ENCODE measurements at places on chromosomes 1 and 21.

GRCh38 chr1:179217943-179218507, 11.5 kb downstream of the ABL2 start:
- DNase-seq = peak; percentile 76

DNA sequence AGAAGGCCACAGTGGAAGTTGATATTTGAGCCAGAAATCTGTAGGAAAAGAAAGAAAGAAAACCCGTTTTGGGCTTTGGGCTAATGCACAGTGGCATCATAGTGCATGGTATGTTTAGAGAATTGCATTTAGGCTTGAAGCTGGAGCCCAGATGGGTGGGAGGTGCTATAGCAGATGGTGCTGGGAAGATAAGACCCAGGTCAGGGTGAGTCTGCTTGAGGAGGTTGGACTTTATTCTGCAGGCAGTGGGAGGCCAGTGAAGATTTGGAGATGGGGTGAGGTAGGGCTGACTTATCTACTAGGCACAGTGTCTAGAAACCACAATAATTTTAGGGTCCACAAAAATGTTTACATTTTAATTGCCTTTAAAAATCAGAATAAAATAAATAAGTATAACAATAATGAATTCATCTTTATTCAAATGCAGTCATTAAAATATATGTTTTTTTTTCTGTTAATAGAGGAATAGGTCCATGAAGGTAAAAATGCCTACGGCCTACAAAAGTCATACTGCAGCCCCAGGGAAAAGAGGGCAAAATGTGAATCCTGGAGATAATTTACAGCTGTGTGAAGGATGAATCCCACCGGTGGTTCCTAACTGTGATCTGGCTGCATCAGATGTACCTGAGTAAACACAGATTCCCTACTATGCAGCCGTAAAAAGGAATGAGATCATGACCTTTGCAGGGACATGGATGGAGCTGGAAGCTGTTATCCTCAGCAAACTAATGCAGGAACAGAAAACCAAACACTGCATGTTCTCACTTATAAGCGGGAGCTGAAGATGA, 8.7 kb downstream of the DNAJC6 start:
- no peak for DNase-seq

DNA sequence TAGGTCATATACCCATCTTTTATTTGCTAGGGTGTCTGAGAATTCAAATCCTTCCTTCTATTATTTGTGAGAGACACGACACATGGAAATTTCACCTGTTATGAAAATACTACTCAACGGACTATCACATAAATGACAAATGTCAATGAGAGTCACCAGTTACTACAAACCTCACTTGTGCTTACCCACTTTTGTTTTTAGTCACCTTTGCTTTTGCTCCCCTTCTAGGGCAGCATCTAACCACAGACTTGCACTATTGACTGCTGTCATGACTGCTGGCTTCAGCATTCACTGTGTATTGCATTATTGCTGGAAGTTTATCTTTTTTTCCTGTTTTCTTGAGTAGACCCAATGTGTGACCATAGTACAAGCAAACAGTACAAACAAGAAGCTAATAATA, 1048.0 kb downstream of the PLA2G4A start:
- no peak for DNase-seq

- no peak for DNase-seq
These were observed 70.1 kb downstream of the PTPRC start for GRCh38 chr1:198708761-198709525.

DNA sequence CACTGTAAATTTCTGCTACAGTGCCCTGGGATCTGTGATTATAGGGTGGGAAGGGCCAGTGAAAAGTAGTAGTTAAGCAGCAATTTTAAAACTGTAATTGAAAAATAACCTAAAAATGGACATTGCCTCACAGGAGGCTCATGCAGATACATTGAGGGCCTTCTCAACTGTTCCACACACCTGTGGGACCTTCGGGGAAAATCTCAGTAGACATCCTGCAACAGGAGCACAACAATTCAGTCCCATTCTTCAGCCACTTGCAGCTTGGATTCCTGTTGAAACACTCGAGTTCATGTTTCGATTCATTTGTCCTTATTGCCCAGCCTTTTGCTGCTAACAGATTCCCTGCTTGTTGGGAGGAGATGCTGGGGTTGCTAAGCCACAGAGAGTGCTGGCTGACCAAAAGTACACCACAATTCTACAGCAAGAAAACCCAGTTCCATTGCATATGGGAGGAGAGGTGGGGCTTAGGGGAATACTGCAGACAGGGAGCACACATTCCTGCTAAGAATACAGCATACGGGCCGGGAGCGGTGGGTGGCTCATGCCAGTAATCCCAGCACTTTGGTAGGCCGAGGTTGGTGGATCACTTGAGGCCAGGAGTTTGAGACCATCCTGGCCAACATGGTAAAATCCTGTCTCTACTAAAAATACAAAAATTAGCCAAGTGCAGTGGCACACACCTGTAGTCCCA, 4.5 kb downstream of the TMCC2 start:
- DNase-seq = no peak

DNA sequence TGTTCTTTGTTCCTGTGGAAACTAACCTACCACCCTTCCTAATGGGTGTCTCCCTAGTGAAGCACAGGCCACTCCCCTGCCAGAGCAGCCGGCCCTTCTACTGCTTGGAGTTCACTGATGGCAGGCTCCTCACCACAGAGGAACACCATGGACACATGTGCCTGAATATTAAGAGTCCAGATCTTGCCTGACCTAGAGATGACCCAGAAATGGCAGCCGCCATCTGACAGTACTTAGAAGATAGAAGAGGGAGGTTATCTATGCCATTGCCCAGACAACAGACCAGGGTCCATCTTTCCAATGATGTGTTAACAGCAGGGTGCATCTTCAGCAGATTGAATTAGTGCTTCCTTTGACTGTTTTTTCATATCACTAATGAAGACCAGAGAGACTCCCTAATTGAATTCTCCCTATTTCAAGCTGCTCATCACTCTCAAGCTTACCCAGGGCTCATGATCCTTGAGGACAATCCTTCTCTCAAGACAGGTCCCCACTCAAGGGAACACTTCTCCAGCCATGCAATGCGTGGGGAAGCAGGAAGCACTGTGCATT, 59.8 kb downstream of the PLEKHA6 start:
- no peak for DNase-seq

- DNase-seq = no peak
These were observed 17.4 kb upstream of the CD1D start for GRCh38 chr1:158163000-158163947.

- peak; percentile 25 for DNase-seq
These were observed 2.0 kb downstream of the ZMYM6 start for GRCh38 chr1:35029761-35030160.

GRCh38 chr1:88140325-88140724, 543.7 kb upstream of the PKN2 start:
- DNase-seq = no peak

DNA sequence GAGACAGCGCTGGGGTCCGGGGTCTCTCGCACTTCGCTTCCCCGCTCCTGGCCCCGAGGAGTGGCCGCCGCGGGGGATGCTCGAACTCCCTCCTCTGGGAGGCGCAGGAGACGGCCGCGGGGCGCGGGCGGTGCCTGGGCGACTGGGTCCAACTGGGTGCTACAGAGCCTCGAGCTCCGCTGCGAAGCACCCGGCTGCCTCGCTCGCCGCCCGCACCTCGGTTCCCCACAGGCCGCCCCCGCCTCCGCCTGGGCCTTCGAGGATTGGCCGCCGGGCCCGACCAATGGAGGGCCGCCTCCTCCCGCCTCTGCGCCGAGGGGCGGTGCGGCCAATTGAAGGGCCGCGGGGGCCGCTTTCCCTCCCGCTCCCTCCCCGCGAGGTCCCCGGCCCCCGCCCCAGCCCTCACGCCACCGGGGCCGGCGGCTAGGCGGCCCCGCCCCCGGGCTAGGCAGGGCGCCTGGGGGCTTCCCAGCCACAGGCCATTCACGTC, at the start of gene CNN3:
Gene CNN3, minus strand, starts transcription at position 196 of the 490 bp plus-strand sequence. CDS start 216 bp downstream, outside the sequence.
- peak; percentile 95 for DNase-seq

GRCh38 chr1:13784971-13785370, 85.0 kb downstream of the PRDM2 start:
- DNase-seq = no peak

- peak; percentile 82 for DNase-seq
These were observed 21.6 kb downstream of the C2CD2 start for GRCh38 chr21:41932191-41932575.

GRCh38 chr1:76330991-76331603, 256.6 kb downstream of the ST6GALNAC3 start:
- DNase-seq = peak; percentile 88

- DNase-seq = peak; percentile 64
These were observed 20.1 kb downstream of the FAAP20 start for GRCh38 chr1:2174348-2175054.

DNA sequence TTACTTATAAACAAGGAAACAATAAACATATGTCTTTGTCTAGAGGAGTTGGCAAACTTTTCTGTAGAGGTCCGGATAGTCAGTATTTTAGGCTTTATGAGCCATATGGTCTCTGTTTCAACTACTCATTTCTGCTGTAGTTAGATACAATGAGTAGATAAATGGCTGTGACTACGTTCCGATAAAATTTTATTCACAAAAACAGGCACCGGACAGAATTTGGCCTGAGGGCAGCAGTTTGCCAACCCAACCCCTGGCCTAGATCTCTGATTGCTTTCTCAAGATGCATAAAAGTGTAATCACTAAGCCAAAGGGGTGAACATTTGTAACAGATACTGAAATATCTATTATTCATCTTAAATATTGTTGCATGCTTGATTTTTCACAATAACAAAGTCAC, 123.1 kb upstream of the ESRRG start:
- DNase-seq = no peak

DNA sequence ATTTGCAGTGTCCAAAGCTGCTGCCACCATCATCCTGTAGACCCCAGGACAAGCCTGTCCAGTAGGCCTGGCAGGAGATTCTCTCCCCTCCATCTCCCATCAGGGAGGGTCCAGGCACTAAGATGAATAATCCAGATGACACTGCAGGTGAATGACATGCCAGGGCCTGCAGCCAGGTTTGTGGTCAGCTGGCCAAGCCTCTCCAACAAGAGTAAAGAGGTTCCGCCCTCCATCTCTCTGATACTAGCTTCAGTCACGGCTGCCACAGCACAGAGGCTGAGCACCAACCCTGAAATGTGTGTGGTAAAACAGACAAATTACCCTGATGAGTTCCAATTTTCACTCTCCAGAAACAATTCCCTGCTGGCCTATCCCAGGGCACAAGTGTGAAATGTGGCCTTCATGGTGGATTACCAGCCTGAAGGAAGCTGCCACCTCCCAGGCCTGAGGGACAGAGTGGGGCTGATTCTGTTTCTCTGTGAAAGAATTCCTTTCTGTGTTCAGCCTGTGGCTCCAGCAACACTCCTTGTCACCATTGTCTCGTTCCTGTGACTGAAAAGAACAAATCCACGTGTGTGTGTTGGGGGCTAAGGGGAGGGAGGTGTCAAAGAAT, 19.9 kb upstream of the LHX4 start:
- DNase-seq = no peak

DNA sequence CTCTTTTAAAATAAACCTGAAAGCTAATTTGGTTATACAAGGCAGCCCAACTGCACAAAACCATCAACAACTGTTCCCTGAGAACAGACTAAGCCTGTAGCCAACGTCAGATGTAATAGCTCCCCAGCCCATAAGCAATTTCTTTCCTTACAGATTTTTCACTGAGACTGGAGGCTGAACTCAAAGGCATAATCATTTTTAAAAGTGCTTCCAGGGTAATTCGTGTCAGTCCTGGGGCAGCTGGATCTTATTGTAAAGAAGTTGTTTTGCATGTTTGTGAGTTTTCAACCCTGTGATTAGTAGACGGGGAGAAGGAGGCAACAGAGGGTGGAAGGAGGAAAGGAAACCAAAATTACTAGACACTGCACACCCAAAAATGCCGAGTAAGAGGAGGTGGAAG, 3.2 kb downstream of the DPT start:
- DNase-seq = no peak

GRCh38 chr1:54053745-54054437, 483 bp downstream of the TCEANC2 start:
- DNase-seq = peak; percentile 24

- DNase-seq = no peak
These were observed 630 bp downstream of the MTF2 start for GRCh38 chr1:93079685-93080141.

- DNase-seq = no peak
These were observed 33.2 kb downstream of the ROR1 start for GRCh38 chr1:63807046-63807445.

- no peak for DNase-seq
These were observed 19.2 kb downstream of the NLRP3 start for GRCh38 chr1:247435030-247435758.

DNA sequence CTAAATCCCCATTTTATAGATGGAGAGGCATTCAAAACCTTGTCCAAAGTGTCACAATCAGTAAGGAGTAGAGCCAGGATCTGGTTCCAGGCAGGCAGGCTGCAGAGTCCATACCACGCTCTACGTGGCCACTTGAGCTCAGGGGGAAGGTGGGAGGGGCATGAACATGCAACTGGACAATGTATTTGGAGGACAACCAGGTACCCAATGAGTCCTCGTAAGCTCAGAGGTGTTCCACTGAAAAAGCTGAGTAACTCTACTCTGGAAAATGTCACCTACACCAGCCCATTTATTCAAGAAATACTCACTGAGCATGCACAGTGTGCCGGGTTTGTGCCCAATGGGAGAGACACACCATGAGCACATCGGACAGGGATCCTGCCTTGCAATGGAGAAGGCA, 11.2 kb upstream of the GUCA2B start:
- DNase-seq = no peak

DNA sequence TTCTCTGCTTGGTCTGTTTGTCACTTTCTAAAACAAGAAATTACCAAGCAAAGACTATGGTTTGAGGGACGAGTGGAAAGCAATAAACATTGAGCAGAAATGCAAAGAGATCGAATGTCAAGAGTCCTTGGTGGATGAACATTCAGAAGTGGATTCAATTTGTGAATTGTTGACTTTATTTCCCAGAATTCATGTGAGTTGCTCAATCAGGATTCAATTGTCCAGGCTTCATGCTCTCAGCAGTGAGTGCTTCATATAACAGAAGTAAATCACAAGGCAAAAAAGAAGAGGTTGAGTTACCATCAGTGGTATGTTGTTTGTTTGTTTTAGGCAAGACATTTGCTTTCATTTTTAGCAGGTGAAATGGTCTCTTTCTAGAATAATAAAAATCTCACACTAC, 31.9 kb downstream of the NGF start:
- DNase-seq = no peak

GRCh38 chr1:26031196-26031595, 9.6 kb downstream of the EXTL1 start:
- no peak for DNase-seq

GRCh38 chr1:190975827-190976226, 498.2 kb upstream of the BRINP3 start:
- DNase-seq = no peak

- no peak for DNase-seq
These were observed 5.6 kb downstream of the MCOLN2 start for GRCh38 chr1:84991097-84991920.

DNA sequence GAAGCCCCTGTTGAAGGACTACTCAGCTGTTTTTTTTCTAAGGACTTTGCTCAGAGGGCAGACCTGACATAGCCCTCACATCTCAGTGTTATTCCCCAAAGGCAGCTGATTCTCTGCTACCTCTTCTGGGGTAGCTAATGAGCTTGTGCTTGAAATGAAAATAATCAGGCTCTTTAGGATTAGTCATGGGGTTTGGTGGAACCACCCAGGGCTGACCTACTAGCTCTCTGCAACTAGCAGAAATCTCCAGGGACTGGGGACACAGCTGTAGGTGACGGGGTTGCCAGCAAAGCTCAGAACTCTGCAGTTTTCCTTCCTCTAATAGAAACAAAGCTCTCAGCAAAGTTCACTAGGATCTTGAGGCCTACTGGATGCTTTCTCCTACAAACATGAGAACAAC, 106.4 kb upstream of the BCL9 start:
- DNase-seq = no peak

GRCh38 chr1:218481116-218481775, 136.1 kb downstream of the TGFB2 start:
- DNase-seq = peak; percentile 53
